Activated naive CD8-positive, alpha-beta T cell treated with anti-CD3 and anti-CD28 coated beads for 36 hours (primary cell): ENCODE measurements at places on chromosomes 5 and 9. TPM values are rescaled to one million over a fixed set of nuclear protein-coding genes. Genes with fewer than 3 reads are reported as not detected.

DNA sequence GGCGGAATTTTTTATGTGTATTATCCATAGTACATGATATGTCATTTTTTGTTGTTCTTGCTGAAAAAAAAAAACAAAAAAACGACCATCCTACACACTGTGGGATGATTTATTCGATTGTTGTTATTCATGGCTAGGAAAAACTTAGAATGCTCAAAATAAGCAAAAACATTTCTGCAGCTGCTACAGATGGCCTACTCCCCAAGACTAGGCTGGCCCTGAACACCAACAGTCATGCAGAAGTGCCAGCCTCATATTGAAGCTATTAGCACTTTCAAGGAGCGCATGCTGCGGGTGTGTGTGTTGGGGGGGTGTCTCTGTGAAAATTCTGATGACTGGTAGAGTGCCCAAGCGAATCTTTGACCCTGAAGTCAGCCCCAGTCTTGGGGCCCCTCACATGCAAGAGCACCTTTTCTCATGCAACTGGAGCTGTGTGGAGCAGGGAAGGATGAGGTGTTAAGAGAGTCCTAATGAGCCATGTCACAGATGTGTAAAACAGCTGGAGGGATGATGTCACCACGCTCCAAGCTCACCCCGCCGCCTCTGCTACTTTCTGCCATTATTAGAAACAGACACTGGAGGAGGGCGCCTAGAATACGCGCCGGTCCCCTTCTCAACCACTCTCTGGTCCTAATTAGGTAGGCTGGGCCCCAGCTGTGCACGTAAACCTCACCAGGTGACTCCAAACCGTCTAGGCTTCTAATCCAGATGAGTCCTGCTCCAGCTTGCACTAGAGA is 61.0 kb upstream of the SMIM23 start:
- no peak for DNase-seq

GRCh38 chr5:139708434-139708861 is 60.3 kb downstream of the CXXC5 start:
- no peak for DNase-seq

GRCh38 chr5:150114102-150114641 is 27.8 kb upstream of the CSF1R start:
- DNase-seq, result no peak

Gene IL5
- not detected for total RNA-seq

GRCh38 chr5:158727771-158728311 is 371.9 kb downstream of the EBF1 start:
- no peak for DNase-seq

GRCh38 chr9:95029288-95029687 is 288.2 kb downstream of the FANCC start:
- no peak for DNase-seq

- no peak for DNase-seq
Observed at GRCh38 chr5:148965511-148966265, 97.2 kb downstream of the SH3TC2 start.

DNA sequence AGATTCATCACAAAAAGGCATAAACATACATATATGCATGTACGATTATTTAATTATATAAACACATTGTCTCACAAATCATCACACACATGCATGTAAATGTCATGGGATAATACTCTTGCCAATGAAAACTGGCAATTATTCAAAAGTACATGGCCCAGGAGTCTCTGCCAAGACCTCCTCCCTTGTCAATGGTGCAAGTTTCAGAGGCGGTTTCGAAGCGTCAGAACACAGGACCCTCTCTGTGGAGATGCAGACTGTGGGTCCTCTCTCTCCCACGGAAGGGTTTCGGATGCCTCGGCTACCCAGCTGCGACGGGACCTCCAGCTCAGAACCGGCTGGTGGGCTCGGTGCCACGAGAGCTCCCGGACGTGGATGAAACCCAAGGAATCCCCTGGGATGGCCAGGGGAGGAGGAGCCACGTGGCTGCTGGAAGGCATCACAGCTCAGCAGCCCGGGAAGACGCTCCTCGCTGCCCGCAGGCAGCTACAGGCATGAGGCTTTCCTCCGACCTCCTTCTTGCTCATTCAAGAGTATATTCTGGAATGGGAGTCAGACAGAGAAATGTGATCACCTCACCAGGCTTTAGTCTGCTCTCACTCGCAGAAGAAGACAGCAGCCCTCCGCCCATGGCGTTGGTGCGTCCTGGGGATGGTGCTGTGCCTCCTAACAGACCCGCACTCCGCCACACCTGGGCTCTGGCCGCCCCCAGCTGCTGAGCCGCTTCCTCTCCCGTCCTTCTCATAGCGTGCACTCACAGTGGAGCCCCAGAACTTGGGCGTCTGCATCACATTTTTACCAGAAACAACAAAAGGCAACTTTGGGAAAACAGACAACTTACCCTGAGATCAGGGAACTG is 308.8 kb downstream of the IRX2 start:
- DNase-seq, result no peak

- DNase-seq, result no peak
Observed at GRCh38 chr5:171391996-171392577, 4.4 kb downstream of the NPM1 start.

Gene CARD6
- total RNA-seq, result 2.3 TPM

DNA sequence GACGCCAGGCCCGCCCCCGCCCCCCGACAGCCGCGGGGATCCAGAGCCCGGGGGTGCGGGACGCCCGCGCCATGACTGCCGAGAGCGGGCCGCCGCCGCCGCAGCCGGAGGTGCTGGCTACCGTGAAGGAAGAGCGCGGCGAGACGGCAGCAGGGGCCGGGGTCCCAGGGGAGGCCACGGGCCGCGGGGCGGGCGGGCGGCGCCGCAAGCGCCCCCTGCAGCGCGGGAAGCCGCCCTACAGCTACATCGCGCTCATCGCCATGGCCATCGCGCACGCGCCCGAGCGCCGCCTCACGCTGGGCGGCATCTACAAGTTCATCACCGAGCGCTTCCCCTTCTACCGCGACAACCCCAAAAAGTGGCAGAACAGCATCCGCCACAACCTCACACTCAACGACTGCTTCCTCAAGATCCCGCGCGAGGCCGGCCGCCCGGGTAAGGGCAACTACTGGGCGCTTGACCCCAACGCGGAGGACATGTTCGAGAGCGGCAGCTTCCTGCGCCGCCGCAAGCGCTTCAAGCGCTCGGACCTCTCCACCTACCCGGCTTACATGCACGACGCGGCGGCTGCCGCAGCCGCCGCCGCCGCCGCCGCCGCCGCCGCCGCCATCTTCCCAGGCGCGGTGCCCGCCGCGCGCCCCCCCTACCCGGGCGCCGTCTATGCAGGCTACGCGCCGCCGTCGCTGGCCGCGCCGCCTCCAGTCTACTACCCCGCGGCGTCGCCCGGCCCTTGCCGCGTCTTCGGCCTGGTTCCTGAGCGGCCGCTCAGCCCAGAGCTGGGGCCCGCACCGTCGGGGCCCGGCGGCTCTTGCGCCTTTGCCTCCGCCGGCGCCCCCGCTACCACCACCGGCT is 1.0 kb downstream of the FOXE1 start:
- DNase-seq, result peak; percentile 71

DNA sequence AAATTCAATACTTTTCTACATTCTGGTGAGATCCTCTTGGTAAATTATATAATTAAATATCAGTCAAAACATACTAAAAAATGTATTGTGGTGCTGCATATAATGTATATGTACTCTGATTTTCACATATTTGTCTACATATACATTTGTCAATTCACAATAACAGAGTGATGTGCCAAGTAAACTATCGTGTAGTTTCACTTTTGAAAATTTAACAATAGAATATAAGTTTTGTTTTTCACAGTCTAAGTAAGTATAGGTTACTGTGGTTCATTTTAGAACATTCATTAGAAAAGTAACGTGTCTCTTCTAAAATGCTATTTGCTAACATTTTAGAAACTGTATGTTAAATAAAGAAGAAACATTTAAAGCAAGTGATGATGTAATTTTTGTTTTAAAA is 73.6 kb downstream of the NR3C1 start:
- no peak for DNase-seq

- no peak for DNase-seq
Observed at GRCh38 chr9:111263116-111263515, 66.9 kb downstream of the OR2K2 start.

- no peak for DNase-seq
Observed at GRCh38 chr5:109511980-109512734, 102.4 kb upstream of the PJA2 start.

GRCh38 chr5:141821430-141821925 is 56.7 kb downstream of the PCDH1 start:
- no peak for DNase-seq

Gene TPD52L3
- not detected for total RNA-seq

- no peak for DNase-seq
Observed at GRCh38 chr5:134945041-134945440, 22.7 kb upstream of the CATSPER3 start.

DNA sequence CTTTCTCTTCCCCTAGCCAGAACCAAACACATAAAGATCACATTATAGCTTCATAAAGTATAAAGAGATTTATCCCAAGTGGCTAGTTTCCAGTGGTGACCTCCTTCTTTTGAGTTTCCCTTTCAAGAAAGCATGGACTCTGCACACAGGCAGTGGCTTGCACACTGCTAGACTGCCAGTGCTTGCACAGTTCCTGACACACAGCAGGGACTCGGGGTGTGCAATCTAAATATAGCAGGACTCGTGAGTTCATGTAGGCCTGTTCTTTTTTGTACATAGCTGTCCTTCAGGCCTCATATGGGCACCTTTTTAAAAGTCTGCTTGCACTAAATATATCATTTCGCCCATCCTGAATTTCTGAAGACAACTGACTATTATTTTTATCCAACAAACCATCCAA is 308.6 kb downstream of the FBXL7 start:
- no peak for DNase-seq

DNA sequence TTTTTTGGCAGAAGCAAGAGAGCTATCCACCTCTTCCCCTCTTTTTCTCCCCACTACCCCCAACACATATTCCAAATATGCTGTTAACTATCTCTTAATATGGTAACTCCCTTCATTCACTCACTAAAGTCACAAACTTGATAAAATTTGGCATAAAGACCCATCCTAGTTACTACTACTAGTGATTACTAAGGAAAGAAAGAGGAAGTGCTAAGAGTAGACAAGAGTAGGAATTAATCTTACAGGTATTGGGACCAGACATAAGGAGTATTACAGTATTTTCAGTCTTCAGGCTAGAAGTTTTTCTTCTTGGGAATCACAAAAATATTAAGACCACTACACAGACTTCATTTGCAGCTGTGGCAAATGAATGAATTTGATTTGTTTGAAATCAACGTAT is 2.2 kb downstream of the ADAMTS6 start:
- no peak for DNase-seq

Gene CCDC183
- not detected for total RNA-seq

GRCh38 chr5:100863739-100864138 is 39.3 kb downstream of the ST8SIA4 start:
- no peak for DNase-seq
